Type B pancreatic cell (in vitro differentiated cells): ENCODE measurements at places on chromosomes 3 and 15. TPM values are rescaled to one million over a fixed set of nuclear protein-coding genes. Genes with fewer than 3 reads are reported as not detected.
A peak's percentile ranks its signal among the peaks of the same experiment; 100 is the strongest.

DNA sequence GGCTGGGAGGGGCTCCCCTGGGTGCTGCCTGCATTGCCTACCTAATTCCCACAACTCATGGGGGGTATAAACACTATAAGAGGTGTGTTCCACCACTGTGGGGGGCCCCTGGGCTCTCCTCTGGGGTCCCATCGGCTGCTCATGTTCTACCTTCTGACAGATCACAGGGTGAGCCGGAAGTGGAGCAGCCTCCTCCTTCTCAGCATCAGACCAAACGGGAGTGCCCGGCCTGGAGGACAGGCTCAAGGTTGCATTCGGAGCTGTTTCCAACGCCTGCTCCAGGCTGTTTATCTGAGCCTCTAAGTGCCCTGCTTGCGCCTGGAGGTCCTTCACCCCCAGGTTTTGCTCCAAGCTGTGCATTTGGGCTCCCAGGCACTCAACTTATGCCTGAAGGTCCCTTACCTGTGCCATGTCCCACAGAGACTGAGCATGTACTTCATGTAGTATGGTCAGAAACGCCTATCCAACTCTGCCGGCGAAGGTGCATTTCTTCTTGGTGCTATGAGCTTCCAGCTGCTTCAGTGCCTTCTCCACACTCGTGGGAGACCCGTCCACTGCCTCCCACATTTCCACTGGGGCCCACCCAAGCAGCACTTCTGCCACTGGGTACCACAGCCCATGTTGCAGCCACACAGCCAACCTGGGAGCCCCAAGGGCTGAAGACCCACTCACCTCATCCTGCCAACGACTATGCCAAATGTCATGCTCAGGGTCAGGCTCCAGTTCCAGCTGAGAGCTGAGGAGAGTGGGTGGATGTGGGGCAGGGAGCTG lies 232.1 kb downstream of the IGSF11 start:
- peaks cover 6% of the 10 kb centered on the region for H3K4me1 ChIP-seq
- no peak overlapping the region for H3K4me3 ChIP-seq
- no peak overlapping the region for H3K27ac ChIP-seq

- H3K4me3 ChIP-seq: peak overlapping the region; percentile 68
- H3K27ac ChIP-seq: peak overlapping the region; percentile 75
- no peak for DNase-seq
- no peaks in the 10 kb centered on the region for H3K36me3 ChIP-seq
- peaks cover 10% of the 10 kb centered on the region for H3K4me1 ChIP-seq
Observed at GRCh38 chr15:31296219-31296645, 30.4 kb upstream of the KLF13 start.

DNA sequence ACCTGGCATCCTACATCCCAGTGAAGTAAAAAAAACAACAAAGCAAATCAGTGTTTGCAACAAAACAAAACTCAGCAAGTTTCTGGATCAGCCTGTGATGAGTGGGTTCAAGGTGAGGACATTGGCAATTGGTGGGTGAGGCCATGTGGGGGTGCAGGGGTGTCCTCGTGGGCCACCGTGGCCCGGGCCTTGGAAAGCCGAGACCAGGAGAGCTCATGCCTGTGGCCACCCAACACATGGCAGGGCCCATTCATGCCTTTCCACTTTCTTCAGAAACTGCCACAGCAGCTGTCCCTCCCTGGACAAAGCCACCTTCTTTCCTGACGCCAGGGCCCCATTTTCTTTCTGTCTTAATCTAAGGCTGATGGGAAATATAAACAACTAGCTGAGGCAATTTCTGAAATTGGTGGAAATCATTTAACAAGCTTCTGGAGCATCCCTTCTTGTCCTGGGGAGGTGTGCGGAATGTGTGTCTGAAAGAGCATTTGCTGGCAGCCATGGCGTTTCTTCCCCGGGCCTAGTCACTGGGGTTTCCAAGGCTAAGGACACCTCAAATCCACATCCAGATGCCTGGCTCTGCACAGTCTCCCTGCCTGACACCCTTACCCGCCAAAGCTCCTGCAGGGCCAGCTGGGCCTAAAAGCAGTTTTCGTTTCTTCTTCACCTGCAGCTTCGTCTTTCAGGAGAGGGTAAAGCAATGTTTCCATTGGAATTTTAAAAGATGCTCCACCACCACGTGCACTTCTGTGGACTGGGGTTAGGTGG lies 34.1 kb upstream of the SFMBT1 start:
- no peaks in the 10 kb centered on the region for H3K36me3 ChIP-seq
- H3K27me3 ChIP-seq: no peaks in the 10 kb centered on the region
- no peak overlapping the region for H3K27ac ChIP-seq
- DNase-seq: no peak

Gene MOBP
- not detected in 2 replicates for total RNA-seq

GRCh38 chr3:177694951-177695350 lies 497.7 kb upstream of the TBL1XR1 start:
- no peak for DNase-seq
- peaks cover 3% of the 10 kb centered on the region for H3K36me3 ChIP-seq
- no peak overlapping the region for H3K4me3 ChIP-seq
- peaks cover 29% of the 10 kb centered on the region for H3K4me1 ChIP-seq
- H3K27me3 ChIP-seq: no peaks in the 10 kb centered on the region

Gene ARPP21
- 1.4 and 3.5 TPM in 2 replicates for total RNA-seq

GRCh38 chr3:16906682-16907081 lies 21.9 kb downstream of the PLCL2 start:
- H3K27me3 ChIP-seq: no peaks in the 10 kb centered on the region
- no peak for DNase-seq
- H3K27ac ChIP-seq: no peak overlapping the region
- H3K4me1 ChIP-seq: peaks cover 13% of the 10 kb centered on the region

Gene PFN2
- 198 and 369 TPM in 2 replicates for total RNA-seq

Gene C3orf80
- total RNA-seq: 2.6 and 2.8 TPM in 2 replicates

Gene CPNE9
- 0.34 and 0.59 TPM in 2 replicates for total RNA-seq

- no peak for DNase-seq
- H3K27me3 ChIP-seq: no peaks in the 10 kb centered on the region
- H3K4me3 ChIP-seq: no peak overlapping the region
- H3K4me1 ChIP-seq: peaks cover 7% of the 10 kb centered on the region
Observed at GRCh38 chr3:136255672-136256406, 5.7 kb downstream of the PCCB start.

GRCh38 chr3:125231895-125232294 lies 19.3 kb upstream of the SLC12A8 start:
- no peaks in the 10 kb centered on the region for H3K27me3 ChIP-seq
- DNase-seq: no peak
- no peak overlapping the region for H3K4me3 ChIP-seq
- H3K36me3 ChIP-seq: peaks cover 24% of the 10 kb centered on the region
- peaks cover 4% of the 10 kb centered on the region for H3K4me1 ChIP-seq
- peak overlapping the region; percentile 69 for H3K27ac ChIP-seq

- H3K4me1 ChIP-seq: peaks cover 14% of the 10 kb centered on the region
- no peak for DNase-seq
- H3K27me3 ChIP-seq: peaks cover 3% of the 10 kb centered on the region
Observed at GRCh38 chr3:123658118-123658851, 73.4 kb upstream of the HACD2 start.

Gene ACOX2
- total RNA-seq: 5.6 and 6.9 TPM in 2 replicates

DNA sequence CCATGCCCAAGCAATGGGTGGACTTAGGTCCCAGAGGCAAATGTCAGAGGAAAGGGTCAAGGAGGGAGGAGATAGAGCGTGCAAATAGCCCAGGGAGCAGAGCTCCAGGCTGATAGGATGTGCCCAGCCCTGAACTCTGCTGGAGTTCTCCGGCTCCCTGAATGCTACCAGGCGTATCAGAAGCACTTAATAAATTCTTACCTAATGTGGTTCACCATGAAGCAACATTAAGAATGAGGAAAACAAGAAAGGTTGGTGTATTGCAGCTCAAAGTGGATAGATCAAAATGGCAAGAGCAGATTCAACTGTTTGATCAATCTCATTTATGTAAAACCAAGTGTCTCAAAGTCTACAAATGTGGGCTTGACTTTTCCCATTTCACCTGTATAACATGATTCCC lies 38.3 kb downstream of the PXYLP1 start:
- peaks cover 13% of the 10 kb centered on the region for H3K36me3 ChIP-seq
- peaks cover 18% of the 10 kb centered on the region for H3K4me1 ChIP-seq
- DNase-seq: peak; percentile 20
- H3K27me3 ChIP-seq: no peaks in the 10 kb centered on the region

GRCh38 chr3:158279609-158280008 lies 169.7 kb downstream of the RSRC1 start:
- H3K36me3 ChIP-seq: peaks cover 7% of the 10 kb centered on the region
- no peaks in the 10 kb centered on the region for H3K4me1 ChIP-seq
- H3K4me3 ChIP-seq: no peak overlapping the region
- H3K27ac ChIP-seq: no peak overlapping the region
- no peaks in the 10 kb centered on the region for H3K27me3 ChIP-seq

Gene RPN1
- total RNA-seq: 192 and 228 TPM in 2 replicates

Gene COL7A1
- 17.6 and 32.3 TPM in 2 replicates for total RNA-seq

DNA sequence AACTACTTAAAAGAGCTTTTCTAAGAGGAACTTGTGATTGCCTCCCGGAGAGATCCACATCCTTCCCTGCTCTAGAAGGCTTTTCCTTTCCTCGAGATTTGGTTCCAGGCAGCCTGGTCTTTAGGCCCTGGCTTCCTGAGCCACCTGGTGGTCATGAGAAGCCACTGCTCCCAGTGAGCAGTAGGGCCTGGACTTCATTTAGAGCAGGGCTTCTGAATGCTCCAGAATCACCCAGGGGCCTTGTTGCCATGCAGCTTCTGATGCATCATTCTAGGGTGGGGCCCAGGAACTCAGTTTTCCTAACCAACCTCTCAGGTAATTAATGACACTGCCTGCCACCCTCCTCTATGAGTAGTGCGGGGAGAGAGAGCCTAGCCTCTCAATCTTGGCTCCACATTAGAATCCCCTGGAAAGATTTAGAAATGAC lies 29.6 kb downstream of the PSMD6 start:
- no peak for DNase-seq
- no peaks in the 10 kb centered on the region for H3K27me3 ChIP-seq
- H3K4me3 ChIP-seq: no peak overlapping the region
- peak overlapping the region; percentile 81 for H3K27ac ChIP-seq
- H3K4me1 ChIP-seq: peaks cover 5% of the 10 kb centered on the region

DNA sequence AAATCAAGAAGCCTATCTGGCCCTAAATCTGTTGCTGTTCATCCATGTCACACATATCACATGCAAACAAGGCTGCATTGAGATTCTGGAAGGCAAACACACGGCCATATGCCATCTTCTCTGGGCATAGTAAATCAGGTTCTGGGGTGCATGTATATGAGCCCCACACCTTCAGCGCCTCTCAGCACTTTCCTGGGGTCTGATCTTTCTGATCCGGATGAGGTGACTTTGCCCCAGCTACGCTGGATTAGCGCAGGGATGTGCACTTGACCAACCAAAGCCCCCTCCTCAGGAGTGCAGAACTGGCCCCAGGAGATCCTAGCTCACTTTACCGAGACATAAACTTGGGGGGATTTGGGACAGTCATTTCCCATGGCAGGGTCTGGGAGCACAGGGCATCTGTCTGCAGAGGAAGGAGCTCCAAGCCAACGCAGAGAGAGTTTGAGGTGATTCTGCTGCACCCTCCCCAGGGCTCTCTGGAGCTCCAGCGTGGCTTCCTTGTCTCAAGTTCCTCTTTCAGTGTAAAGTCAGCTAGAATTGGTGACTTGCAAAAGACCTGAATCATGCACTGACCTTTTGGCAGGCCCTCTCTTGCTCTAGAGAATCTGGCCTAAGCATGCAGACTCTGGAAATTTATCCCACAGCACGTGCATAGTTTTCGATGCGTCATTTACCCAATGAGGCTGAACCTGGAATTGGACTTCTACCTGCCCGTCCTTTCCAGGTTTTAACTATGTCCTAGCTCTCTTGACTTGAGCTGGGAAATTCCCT lies 63.5 kb upstream of the KLF13 start:
- no peaks in the 10 kb centered on the region for H3K36me3 ChIP-seq
- H3K4me3 ChIP-seq: no peak overlapping the region
- H3K27ac ChIP-seq: peak overlapping the region; percentile 11
- peak; percentile 15 for DNase-seq
